Hematopoietic multipotent progenitor cell treated with erythropoietin and hydrocortisone succinate and interleukin-3 and kit ligand, for 8 days (in vitro differentiated cells): ENCODE measurements at places on chromosomes 12 and 14.

- DNase-seq = no peak
Measured at GRCh38 chr12:76024102-76024781, 7.3 kb downstream of the PHLDA1 start.

DNA sequence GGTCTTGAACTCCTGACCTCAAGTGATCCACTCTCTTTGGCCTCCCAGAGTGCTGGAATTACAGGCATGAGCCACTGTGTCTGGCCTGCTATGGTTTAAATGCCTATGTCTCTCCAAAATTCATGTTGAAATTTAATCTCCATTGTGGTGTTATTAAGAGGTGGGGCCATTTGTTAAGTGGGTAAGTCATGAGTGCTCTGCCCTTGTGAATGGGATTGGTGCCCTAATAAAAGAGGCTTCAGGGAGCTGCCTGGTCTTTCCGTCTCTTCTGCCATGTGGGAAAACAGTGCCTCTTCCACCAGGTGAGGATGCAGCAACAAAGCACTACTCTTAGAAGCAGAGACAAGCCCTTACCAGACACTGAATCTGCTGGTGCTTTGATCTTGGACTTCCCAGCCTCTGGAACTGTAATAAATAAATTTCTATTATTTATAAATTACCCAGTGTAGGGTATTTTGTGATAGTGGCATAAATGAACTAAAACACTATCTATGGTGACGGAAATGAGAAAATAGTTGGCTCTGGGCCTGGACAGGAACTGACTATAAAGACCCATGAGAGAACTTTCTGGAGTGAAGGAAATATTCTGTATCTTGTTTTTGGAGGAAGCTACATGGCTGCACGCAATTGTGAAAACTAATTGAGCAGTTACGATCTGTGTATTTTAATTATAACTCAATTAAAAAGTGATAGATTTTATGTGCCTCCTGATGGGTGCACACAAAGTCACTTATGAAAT is 12.1 kb upstream of the ATP23 start:
- no peak for DNase-seq

- DNase-seq = no peak
Measured at GRCh38 chr12:65323070-65323469, 44.6 kb downstream of the MSRB3 start.

- no peak for DNase-seq
Measured at GRCh38 chr12:10802587-10802986, at the start of gene TAS2R7. TSS of gene TAS2R7 (minus strand) at chr12:10802627. CDS start at chr12:10802570, 57 bp downstream.

DNA sequence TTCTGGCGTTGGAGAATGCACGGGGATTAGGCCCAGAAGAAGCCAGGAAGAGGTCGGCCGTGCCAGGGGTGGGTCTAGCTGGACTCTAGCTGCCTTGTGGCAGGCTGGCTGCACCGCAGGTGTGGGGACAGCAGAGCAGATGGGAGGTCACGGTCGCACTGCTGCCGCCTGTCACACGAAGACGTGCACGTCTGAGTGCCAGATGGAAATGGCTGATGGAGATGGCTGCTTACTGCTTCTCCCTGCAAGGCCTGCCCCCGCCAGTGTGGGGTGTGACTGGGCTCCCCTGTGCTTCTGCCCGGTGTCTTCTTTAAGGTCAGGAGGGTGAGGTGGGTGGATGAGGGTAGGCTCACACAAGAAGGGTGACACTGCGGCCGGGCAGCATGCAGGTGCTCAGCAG is 79.0 kb downstream of the MOK start:
- DNase-seq = no peak

- no peak for DNase-seq
Measured at GRCh38 chr12:119692997-119693396, 25.1 kb downstream of the PRKAB1 start.

DNA sequence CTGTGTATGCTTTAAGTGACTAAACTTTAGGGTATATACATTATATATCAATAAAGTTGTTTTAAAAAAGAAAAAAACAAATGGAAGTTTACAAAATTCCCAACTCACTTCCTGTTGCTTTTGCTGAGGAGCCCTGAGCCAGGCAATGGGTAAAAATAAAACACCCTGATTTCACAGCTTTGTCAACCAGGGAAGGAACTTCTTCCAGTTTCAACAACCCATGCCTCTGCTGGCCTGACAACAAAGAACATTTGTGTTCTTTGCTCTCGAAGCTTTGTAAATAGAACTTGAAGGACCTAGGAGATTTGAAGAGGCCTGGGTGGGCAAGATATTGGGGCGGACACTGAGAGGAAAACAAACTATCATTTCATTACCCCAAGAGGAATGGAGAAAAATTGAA is 141.2 kb upstream of the NOS1 start:
- no peak for DNase-seq

DNA sequence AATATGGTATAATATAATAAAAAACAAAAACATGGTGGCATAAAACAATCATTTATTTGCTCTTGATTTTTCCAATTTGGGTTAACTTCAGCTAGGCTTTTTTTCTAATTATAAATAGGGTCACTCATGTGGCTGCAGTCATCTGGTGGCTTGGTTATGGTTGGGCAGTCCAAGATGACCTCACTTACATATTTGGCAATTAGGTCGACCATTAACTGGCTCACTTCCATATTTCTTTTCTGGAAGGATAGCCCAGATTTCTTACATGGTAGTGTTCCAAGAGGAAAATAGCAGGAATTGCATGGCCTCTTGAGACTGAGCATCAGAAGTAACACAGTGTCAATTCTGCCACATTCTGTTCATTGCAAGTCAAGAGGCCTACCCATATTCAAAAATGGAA is 153.4 kb downstream of the FUT8 start:
- DNase-seq = no peak

DNA sequence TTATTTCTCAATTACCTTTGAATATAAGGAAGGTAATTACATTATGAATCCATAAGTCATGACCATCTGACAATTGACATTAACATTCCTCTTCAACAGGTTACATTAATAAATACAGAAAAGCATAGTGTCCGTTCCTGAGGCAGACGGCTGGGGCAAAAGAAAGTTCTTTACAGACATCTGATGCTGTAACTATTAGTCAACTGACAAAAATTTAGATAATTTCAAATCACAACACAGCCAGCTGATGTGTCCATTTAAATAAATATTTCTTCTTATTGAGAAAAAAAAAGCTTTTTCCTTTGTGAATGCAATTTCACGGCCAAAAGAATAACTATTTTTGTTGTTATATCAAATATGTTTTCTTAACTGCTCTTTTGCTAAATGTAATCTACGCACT is 9.2 kb upstream of the PYROXD1 start:
- DNase-seq = no peak

DNA sequence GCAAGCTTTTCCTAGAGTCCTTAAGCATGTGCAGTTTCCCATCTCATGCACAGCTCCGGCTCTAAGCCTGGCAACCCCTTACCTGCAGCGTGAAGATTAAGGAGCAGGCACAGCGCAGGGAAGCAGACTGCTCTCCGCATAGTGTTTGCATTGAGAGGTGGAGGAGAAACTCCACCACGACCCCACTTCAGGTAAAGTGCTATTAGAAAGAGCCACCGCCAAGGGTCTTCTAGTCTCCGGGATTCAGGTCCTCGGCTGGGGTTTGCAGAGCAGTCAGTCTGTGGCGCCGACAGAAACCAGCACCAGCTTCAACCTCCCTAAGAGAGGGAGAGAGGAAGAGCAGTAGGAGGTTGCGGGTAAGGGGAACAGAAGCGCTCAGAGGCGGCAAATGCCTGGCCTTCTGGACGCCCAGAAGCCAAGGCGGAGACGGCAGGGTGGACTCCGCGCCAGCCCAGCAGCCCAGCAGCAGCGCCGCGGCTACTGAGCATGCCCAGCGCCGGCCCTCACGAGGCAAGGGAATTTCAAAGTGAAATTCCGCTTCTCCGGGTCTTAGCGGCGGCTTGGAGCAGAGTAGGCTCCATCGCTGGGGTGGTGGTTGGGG is at the start of gene PTPRR:
TSS of gene PTPRR (minus strand) at position 488 of the 601 bp plus-strand sequence. CDS start at position 140, 348 bp downstream.
- no peak for DNase-seq

- DNase-seq = no peak
Measured at GRCh38 chr12:47920913-47921312, 16.1 kb upstream of the VDR start.

- no peak for DNase-seq
Measured at GRCh38 chr12:20436316-20436715, 68.0 kb downstream of the PDE3A start.

GRCh38 chr14:61258985-61259384 is 22.2 kb downstream of the TMEM30B start:
- no peak for DNase-seq

DNA sequence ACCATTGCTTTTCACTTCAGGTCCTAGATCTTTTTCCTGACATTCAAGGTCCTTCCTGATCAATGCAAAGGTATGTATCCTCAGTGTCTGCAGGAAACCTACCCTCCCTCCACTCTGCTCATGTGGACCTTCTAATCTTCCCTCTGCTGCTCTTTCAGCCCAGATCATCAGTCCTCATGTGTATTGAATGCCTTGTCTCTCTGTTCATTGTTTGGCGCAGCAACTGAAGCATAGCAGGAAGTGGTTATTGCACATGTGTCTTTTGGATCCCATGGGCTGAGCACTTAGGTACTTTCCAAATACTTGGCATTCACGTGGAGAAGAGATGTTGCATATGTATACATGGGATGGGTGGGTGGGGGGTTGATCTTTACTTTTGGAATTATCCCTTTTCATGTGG is 4.3 kb upstream of the NIN start:
- DNase-seq = no peak

- no peak for DNase-seq
Measured at GRCh38 chr12:94717108-94717507, 66.8 kb upstream of the TMCC3 start.

DNA sequence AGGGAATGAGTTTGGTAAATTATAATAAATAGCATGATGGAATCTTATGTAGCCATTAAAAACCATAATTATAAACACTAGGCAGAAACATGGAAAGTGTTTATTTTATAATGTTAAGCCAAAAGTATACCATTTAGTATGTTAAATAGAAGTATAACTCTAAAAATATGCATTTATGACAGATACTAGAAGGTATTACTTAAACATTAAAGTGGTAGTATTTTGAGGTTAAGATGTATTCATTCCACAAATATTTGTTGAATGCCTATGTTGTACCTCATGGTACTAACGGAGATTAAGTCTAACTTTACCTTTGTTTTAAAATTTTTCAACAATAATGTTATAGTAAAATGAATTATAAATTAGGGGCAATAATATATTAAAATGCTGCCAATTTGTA is 24.1 kb downstream of the TTC8 start:
- no peak for DNase-seq

- DNase-seq = no peak
Measured at GRCh38 chr12:112514926-112515642, 96.3 kb downstream of the PTPN11 start.

DNA sequence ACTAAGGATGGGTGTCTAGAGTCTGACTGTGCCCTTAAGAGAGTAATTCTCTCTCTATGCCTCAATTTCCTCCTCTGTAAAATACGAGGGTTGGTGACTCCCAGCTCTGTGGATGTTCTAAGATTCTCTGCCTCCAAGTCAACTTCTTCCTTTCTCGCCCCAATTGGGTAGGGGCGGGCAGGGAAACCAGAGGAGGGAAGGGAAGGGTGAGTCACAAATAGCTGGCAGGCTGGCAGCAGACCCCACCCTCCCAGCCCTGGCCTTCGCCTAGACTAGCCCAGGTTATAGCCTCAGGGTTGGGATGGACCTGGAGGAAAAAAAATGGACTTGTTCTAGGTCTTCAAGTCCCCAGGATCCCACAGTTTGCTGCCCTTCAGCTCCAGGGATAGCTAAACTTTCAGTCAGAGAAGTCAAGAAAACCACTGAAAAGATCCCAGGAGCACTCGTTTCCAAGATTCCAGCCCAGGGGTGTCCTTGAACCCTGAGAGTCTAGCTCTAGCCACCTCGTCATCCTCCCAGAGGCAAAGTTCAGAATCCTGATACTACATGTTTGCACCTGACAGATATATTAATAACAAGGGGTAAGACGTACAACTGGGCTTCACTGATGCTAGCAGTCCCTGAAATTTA is 2.3 kb downstream of the DGKA start:
- DNase-seq = peak; percentile 53

DNA sequence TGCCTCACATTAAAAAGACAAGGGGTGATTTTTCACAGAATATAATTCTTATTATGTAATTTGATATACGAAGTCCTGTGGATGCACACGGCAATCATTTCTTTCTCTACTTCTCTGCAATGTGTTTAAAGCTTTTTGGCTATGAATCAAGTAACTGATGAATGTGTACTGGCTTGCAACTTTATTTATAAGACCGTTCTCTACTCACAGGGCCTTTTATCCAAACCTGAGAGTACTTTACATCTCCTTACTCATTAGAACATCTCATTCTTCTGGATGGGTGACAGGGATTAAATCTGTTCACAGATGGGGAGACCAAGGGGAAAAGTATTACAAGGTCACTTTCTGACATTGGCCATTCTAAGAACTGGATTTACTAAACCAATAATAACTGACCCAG is 215.8 kb upstream of the DIO2 start:
- DNase-seq = no peak

DNA sequence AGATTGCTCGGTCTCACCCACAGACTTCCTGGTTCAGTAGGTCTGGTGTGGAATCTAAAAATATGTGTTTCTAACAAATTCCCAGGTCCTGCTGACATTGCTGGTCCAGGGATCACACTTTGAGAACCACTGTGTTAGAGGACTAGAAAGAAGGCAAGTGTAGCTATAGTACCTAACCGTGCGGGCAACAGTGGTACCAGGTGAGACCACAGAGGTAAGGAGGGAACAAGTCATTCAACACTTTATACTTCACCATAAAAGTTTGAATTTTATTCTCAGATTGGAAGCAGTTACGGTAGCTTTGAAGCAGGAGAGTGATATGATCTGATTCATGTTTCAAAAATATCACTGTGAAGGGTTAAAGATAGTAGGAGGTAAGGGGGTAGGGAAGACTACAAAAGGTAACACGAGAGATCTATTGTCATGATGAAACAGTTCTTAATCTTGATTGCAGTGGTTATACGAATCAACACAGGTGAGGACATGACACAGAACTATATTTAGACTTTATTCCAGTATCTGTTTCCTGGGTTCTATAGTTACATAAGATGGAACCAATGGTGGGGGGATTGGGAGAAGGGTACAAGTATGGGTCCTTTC is 73.5 kb downstream of the CDK17 start:
- DNase-seq = no peak

DNA sequence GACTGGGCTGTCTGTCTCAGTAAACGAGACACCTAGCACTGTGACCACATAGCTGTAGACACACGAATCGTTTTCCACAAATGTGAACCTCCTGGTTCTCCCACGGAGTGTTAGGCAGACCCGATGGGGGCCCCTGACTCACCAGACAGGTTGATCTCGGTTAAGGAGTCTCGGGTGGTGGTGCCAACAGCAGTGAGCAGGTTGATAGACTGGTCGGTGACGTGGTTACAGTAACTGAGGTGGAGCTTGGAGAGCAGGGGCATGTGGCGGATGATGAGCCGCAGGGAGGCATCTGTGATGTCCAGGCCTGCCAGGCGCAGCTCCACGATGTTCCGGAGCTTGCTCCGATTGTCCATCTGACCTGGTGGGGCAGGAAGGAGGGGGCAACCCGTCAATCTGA is 39.8 kb downstream of the RNF34 start:
- no peak for DNase-seq

- DNase-seq = peak; percentile 92
Measured at GRCh38 chr12:108689314-108690190, 41.8 kb downstream of the CORO1C start.

- no peak for DNase-seq
Measured at GRCh38 chr12:5254703-5255102, 177.2 kb upstream of the NTF3 start.
